ENCODE measurements at places on chromosomes 6 and 20. TPM values are rescaled to one million over a fixed set of nuclear protein-coding genes. Genes with fewer than 3 reads are reported as not detected.
A peak's percentile ranks its signal among the peaks of the same experiment; 100 is the strongest.

GRCh38 chr6:49333345-49334125 is 129.5 kb downstream of the MMUT start:
- no peak for DNase-seq

DNA sequence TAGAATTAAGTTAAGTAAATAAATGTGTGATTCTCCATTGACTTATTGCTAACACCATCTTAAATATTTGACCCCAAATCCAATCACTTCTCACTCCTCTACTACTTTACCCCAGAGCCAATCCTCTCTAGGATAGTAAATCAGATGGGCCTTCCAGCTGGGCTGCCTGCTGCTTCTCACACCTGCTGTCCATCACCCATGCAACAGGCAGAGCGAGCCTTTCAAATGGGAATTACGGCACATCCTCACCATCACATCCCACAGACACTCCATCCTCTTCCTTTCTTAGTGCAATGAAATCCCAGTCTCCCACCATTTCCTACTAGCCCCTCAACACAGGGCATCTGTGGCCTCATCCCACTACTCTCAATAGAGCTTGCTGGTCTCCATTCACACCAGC is 34.0 kb downstream of the HLA-F start:
- no peak for DNase-seq

GRCh38 chr20:46742669-46743045 is 33.2 kb downstream of the SLC2A10 start:
- no peak for DNase-seq

- DNase-seq, result no peak
Measured at GRCh38 chr20:23596579-23597250, 9.0 kb downstream of the CST9 start.

DNA sequence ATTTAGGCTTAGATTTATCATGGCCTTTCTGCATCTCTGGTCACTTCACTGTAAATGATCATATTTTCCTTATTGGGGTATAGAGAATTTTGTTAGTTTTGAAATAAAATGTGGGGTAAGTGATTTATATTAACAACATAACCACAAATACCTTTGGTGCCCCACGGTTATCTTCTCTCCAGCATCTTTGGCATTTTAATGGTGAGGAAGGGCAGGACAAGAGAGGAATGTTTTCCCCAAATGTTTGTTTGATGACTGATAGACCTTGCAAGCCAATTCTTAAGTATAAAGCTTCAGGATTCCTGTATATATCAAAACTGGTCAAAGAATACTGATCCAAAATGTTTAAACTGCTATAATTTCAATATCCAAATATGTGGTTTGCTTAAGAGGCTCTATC is 171.6 kb upstream of the SMLR1 start:
- DNase-seq, result no peak

- peak; percentile 69 for DNase-seq
Measured at GRCh38 chr6:122530440-122531046, 58.9 kb upstream of the SERINC1 start.

- DNase-seq, result no peak
Measured at GRCh38 chr20:35368666-35369423, 42.9 kb downstream of the UQCC1 start.

- DNase-seq, result no peak
Measured at GRCh38 chr6:122289762-122290539, 109.5 kb upstream of the HSF2 start.

FAM209A gene
- not detected for total RNA-seq

RNF144B gene
- 10.3 TPM for total RNA-seq

CCR6 gene
- total RNA-seq, result not detected
